ENCODE measurements at places on chromosomes 13 and 19.

DNA sequence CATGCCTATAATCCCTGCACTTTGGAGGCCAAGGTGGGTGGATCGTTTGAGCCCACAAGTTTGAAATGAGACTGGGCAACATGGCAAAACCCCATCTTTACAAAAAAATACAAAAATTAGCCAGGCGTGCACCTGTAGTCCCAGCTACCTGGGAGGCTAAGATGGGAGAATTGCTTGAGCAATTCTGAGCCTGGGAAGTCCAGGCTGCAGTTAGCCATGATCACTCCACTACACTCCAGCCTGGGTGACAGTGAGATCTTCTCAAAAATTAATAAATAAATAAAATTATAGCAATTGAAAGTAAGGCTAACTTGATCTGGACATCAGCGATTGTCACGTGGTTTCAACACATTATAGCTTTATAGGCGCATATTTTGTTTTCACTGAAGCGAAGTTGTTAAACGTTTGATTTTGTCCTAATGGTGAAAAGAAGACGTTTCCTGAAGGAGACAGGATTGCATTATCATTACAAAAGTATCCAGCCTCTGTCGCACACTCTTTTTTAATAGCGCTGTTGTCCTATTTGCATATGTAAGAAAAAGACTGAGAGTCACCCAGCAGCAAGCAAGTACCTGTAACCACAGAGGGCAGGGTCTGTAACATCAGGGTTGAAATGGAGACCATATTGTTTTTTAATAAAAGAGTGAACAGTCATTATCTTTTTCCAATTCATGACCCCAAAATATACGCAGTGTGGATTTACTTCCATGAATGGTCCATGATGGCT, 335.7 kb downstream of the DCT start:
- DNase-seq: no peak

DNA sequence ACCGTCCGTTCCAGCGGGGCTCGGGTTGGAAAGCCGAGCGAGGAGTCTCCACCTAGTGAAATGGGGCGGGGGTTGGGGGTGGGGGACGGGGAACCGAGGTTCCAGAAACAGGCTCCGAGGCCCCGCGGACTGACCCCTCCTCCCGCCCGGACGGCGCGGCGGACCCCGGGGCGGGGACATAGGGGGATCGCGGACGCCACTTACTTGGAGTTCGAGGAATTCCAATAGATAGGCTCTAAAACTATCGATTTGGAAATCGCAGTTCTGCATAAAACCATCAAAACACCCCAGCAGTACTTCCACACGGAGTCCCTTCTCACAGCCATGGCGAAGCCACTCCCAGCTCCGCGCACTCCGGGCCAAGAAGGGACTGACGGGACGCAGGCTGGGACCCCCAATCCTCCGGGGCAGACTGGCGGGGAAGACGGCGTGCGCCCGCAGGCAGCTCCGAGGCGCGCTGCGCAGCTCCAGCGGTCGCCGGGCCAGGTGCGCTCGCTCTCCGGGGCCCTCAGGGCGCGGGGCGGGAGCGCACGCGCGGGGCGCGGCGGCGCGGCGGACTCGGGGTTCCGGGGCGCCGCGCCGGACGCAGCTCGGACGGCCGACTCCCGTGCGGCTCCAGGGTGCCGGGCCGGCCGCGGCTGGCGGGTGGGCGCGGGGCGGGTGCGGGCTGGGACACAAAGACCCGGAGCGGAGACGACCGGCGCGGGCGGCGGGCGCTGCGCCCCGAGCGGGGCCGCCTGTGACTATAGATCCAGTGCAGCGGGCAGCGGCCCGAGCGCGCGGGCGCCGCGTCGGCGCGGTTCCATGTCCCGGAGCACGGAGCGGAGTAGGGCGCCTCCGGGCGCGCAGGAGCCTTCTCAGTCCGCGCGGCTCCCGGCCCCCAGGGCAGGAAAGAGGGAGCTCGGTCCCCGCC, 567 bp downstream of the EFNB2 start:
- no peak for DNase-seq

DNA sequence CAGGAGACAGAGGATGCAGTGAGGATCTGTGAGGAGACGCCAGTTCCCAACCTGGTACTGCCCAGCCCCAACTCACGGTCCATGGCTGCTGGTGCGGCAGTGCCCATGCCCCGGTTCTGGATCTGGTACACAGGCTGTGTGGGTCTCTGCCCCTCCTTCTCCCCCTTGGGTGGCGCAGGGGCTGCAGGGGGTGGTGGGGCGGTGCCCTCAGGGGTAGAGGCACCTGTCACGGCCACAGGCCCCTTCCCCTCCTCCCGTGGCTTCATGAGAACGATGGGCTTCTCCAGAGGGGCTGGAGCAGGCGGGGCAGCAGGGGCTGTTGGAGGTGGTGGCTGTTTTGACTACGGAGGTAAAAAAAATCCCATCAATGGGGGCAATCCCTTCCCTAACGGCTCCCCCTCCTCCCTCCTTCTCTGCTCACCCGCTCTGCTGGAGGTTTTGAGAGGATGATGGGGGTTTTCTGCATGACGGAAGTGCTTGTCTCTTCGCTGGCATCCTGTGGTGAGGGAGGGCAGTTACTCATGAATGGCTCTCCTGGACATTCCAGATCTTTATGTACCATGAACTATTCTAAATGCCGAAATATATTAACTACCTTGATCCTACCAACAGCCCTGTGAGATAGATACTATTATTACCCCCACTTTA, 7.1 kb downstream of the SMG9 start:
- no peak for DNase-seq

- no peak for DNase-seq
These were observed 13.0 kb downstream of the ZIC5 start for GRCh38 chr13:99958406-99959126.

DNA sequence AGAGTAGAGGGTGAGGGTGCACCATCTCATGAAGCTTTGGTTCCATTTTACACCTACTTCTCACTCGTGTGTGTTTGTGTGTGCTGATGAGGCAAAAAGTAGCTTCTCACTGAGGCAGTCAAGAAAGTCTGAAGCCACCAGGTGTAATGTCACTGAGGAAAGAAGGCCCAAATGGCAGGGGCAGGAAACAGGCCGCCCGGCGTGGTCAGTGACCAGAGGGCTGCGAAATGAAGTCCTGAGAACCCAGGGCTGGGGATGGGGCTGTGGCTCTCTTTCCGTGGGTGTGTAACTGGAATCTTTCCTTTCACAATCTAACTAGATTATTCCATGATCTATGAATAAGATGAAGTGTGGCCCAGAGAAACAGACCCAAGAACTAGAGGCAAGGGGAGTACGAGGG, 25.5 kb upstream of the TFDP1 start:
- no peak for DNase-seq

DNA sequence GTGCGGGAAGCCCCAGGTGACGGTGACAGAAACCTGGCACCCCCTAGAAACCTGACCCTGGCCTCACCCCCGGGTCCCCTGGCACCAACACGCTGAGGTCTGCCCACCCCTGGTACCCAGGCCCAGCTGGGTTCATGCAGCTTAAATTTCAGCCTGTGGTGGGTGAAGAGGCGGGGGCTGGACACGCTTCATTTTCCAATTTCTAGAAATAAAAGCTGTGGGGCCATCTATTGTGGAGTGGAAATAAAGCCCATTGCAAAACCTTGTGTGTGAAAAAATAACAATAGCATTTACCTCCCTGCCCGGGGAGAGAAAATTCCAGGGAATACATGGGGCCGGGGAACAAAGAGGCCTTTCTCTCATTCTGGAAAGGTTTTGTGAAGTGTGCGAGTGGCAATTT, 7.5 kb upstream of the FUT5 start:
- DNase-seq: no peak

- no peak for DNase-seq
These were observed 5.8 kb downstream of the GMIP start for GRCh38 chr19:19637523-19638251.

DNA sequence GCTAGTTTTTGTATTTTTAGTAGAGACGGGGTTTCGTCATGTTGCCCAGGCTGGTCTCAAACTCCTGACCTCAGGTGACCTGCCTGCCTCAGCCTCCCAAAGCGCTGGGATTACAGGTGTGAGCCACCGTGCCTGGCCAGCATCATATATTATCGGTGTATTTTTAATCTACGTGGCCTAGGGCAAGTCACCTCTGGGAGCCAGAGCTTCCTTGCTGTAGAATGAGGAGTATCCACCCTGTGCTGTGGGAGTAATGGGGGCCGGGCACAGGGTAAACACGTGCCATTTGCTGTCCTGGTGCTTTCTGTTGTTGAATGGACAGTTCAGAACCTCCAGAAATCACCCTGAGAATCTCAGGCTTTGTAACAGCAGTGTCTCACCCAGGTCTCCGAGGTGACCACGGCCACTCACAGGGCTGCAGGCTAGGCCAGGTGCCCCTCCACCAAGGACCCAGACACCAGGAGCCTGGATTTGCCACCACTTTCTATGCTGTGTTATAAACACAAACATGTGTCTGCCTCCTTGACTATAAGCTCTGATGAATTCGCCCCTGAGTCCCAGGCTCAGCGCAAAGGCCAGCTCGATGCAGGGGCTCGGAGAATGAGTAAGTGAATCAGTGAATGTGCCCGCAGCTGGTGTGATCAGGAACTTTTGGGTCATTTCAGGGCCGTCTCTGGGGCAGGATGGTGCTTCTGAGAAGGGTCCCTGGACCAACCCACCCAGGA, 22.7 kb downstream of the POP4 start:
- no peak for DNase-seq

DNA sequence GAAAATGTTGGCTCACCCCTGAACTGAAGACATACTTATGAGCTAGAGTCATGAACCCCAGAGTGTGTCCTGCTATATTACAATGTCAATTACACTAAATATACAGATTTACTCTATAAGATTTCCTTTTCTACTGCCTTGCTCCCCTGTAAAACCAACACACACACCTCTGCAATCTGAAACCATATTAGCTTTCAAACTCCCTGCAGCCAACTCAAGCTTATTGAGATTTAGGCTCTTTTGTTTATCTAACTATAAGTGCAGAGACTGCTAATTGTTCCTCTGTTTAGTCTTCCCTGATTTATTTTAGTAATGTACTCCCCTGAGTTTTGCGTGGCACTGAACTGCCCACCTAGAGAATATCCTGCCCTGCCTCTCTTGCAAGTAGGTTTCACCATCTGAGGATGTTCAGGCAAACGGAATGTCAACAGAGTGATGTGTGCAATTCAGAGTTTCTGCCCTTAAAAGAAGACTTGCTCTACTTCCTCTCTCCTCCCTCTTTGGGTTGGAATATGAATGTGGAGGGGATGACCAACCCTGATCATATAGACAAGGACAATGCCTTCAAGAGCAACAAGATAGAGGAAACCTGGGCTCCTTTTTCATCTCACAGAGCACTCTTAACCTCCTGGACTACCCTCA, 22.3 kb downstream of the FAM216B start:
- no peak for DNase-seq

DNA sequence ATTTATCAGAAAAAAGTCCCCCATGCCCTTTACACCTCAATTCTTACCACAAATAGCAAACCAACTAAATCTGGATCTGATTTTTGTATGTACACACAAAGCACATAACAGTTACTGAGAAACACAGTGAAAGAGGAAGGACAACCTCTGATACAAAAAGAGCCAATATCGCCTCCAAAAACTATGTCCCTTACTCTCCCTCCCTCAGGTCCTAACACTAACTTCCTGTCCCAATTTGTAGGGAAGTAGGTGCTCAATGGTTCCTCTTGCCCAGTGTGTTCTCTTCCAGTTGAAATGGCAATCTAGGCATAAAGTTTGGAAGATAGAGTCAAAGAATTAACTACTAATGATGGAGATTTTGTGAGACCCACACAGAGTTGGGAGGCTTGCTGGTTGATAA, 15.8 kb upstream of the FPR3 start:
- no peak for DNase-seq

DNA sequence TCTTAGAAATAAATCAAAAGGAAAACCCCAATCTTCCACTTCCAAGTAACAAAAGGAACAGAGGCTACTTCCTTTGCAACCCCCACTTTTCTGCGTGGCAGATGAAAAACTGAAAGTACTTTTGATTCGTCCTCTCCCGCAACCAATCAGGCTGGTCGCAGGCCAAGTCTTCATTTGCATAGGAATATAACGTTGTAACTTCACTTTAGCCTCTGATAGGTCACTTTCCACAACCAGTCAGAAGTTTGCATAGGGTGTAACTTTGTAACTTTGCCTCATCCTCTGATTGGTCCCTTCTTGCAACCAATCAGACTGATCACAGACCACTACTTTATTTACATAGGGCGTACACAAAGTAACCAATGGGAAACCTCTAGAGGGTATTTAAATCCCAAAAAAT, 37.2 kb downstream of the TGDS start:
- DNase-seq: no peak

GRCh38 chr13:105982219-105982930, 553.1 kb downstream of the EFNB2 start:
- no peak for DNase-seq

GRCh38 chr19:47093254-47093653, 20.3 kb downstream of the ZC3H4 start:
- DNase-seq: no peak

DNA sequence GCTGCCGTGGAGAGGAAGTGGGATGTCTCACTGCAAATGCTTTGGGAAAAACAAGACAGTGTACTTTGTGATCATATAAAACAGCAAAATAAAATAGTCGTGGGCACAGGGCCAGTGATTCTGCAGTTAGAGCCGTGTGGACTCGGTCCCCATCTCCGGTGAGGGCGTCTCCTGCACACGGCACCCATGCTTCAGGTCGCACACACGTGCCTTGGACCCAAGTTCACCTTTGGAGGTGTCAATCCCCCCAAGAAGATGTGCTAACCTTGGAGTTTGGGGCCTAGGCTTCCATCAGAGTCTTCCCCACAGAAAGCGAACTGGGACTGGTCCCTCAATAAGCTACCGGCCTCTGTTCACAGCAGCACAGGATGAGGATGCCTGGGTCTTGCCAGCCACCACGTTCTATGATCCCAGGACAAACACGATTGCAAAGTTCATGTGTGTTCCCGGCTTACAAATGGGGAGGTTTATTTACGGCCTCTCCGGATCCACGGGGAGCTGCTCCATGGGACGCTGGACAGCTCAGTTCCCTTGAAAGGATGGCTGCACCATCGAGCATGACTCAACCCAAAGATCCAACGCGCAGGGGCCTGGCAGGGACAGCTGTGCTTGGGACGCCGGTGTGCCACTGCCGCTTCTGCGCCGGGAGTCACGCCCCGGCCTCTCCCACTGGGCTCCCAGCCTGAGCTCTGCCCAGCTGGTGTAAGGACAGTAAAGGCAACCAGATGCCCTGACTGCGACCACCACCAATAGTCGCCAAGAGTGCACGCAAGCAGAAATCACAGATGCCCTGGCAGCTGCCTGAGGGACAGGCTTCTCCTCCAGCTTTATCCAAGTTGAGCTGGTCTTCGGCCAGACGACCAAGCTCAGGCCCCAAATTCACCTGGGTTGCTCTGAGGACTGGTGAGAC, 8.6 kb downstream of the GAS6 start:
- no peak for DNase-seq

DNA sequence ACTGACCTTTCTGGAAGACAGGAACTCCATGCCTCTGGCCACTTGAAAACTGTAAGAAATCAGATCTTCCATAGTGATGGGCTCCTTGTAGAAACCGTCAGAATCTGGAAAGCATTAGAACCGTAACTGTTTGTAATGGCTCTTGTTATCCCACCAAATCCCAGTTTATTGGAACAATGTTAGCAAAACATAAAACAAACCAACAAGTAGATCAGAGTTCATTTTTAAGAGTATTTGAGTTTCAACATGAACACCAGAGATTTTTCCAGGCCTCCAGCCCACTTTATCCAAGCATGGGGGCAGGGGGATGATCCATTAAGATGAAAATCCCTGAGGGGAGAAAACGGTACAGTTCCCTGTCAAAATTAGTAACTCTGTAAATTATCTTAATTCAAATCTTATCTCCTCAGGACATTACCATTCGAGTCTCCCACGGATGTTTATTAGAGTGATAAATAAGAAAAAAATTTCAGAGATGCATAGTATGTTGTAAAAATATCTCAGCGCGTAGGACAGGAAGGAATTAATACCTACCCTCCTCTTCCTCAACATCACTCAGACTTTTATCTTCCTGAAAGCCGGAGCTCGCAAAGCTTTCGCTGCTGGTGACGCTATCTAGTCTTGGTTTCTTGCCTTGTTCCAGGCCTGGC, 172.5 kb downstream of the FLT1 start:
- no peak for DNase-seq
